ENCODE measurements at places on chromosomes 2 and 18.

DNA sequence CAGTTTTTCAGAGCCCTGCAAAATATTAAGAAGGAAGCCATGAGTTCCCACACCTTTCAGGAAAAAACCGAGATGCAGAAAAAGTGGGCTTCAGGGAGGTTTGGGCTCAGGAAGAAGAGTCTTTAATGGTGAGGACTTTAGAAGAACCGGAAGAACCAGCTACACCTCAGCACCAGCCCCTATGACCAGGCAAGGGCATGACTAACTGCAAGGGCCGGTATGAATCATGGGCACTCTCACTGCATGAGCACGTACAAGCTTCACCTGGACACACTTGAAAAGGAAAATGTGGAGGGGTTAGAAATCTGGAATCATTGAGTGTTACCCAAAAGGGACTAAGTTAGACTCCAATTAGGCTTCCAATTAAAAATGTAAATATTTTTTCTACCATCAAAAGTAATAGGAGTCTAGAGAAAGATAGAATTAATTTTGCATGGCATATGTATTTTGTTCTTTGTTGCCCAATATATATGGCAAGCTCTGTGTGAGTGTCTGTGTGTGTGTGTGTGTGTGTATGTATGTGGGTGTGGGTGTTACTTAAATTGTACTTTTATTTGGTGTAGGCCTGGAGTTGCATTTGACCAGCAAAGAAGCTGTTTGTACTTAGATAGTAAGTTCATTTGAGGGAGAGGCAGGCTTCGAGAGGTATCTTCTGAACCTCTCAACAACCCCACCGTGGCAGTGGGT, 66.5 kb upstream of the THUMPD2 start:
- DNase-seq: no peak

GRCh38 chr2:211228559-211228958, 672.2 kb downstream of the CPS1 start:
- no peak for DNase-seq

- no peak for DNase-seq
Measured at GRCh38 chr2:196546151-196546919, 93.2 kb upstream of the CCDC150 start.

DNA sequence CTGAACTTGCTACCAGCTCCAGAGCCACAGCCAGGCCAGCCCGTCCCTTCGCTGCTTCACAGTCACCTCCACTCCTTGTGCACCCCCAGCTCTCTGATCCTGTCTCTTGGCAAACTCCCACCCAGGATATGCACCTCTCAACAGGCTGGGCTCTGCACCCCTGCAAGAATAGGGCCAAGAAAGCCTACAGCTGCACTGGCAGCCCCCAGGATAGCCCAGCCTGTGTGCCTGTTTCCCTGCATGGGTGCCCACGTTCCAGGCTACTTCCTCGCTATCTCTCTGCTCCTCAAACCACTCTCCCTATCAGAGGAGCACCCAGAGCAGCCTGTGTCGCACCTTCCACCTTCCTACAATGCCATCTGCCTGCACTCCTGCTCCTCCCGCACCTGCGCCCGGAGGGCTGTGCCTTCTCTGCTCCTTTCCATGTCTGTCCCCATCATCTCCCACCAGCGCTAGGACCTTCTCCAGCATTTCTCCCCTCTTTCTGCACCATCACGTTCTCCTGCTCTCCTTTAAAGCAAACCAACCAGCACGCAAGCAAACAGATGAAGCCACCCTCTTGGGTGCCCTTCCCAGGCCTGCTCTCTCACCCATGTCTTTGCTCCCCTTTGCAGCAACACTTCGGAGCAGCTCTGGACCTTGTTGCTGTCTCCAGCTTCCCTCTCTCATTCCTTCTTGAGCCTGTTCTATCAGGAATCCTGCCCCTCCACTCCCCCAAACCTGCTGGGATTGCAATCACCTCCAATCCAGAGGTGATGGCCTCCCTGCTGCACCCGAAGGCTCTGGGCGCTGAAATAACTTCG, 313.2 kb upstream of the HS6ST1 start:
- no peak for DNase-seq

- DNase-seq: no peak
Measured at GRCh38 chr18:51453594-51453993, 256.1 kb upstream of the MEX3C start.

- DNase-seq: no peak
Measured at GRCh38 chr18:58313491-58314032, 269.5 kb downstream of the NEDD4L start.

Measured in nucleus accumbens (tissue), 56 donors.